ENCODE measurements at places on chromosomes 12 and 14.
A peak's percentile ranks its signal among the peaks of the same experiment; 100 is the strongest.

DNA sequence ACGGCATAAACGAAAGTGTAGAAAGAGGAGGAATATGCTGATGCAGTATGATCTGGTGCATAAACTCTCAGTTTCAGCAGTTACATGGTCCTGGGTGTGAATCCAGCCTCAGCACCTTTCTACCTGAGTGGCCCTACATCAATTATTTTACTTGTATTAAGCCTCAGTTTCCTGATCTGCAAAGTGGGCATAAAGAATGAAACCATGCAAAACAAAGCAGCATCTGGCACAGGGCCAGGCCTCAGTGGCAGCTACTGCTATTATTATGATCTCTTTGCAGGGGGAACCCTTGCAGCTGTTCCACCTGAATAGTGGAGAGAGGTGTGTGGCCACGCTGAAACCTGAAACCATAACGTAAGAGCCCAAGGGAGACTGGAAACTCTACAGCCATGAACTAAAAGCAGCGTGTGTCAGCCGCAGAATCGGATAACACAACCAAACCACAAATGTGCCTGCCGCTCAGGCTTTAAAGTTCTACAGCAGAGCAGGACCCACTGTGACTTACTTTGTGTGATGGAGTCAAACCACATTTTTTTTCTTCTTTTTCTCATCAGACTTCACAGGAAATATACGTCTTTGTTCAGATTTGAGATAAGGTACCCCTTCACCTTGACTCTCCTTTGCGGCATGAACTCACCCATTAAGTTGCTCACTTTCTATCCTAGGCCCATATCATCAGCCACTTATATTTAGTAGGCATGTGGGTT is 29.2 kb upstream of the FOS start:
- DNase-seq: peak; percentile 54

DNA sequence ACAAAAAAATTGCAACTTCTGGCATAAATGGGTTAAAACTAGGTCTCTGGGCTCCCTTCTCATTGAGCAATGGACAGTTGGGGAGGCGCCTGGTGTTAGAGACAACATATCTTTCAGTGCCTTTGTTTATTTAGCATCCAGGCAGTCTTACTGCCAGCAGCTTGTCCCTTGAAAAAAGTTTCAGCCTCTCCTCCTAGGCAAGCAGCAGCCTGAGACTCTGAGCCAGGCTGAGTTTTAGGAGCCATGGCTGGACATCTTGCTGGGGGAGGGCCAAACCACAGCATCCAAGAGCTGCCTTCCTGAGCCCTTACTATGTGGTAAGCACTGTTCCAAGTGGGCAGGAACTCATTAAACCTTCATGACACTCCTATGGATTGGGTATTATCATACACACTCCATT is 10.1 kb upstream of the JDP2 start:
- DNase-seq: no peak

DNA sequence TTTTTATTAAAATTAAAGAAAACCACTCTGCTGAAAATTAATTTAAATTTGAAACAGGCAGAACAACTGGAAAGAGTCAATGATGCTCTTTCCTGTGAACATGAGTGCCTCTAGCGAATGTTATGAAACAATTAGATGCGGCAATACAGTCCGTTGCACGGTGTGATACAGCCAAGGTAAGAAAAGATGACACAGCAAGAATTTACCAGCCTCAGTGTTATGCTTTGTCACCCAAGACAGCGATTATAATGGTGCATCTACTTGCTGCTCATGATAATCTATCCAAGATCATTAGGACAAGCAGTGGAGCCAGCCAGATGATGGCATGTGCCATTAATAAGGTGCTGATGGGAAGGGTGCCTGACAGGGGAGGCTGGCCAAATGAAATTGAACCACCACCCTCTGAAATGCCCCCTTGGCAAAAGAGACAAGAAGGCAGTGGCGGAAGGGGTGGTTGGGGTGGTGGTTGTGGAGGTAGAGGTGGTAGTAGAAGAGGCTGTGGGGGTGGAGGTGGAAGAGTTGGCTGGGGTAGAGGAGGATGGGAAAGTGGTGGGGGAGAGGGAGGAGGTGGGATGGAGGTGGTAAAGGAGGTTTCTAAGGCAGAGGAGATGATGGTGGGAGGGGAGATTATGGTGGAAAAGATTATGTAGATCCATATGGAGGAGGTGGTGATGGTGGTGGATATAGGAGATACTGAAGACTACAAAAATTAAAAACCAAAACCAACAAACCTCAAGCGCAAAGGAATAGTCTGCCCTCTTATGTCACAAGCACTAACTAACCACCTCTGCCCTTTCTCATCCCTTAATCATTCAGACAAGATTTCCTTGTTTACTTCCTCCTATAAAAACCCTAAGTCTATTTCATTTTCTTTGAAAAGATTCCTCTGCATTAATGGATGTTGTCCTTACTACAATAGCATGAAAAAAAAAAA is 4.0 kb upstream of the RESF1 start:
- DNase-seq: no peak

DNA sequence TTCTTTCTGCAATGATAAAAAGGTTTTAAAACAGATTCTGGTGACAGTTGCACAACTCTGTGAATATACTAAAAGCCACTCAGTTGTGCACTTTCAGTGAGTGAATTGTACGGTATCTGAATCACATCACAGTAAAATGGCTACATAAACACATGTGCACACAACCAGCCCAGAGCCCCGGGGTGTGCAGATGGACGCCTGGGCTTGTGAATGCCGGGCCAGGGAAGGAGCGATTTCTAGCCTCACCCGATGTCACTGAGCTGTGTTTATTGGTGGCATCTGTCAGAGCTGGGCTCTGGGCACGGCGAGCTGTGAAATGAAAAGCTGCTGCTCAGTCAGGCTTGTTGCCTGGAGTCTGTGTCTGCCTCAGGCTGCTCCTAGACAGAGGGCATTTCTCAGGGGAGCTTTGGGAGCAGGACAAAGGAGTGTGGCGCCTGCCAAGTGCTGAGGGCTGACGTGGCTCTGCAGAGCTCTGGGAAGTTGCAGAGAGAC is 25.9 kb downstream of the RHOF start:
- no peak for DNase-seq

DNA sequence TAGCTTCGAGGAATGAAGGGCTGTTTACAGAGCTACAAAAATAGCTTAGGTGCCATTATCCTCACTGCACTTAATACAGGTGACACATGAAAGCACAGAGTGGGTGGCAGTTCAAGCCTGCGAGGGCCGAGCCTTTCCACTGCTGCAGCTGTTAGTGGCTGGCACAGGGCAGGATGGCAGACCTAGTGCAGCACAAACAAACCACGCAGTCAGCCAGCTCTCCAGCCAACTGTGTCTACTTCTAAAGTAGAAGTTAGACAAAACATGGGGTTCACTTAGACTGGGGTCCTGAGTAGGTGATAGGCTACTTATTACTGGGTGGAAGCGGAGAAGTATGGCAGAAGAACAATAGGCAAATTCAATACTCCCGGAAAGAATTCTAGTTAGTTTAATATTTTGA is 95.4 kb downstream of the DUSP16 start:
- DNase-seq: no peak

- no peak for DNase-seq
Observed at GRCh38 chr12:32080435-32080834, 26.2 kb upstream of the BICD1 start.

GRCh38 chr12:21800011-21800410 is 25.5 kb upstream of the KCNJ8 start:
- no peak for DNase-seq

GRCh38 chr12:47156167-47156736 is 76.5 kb upstream of the AMIGO2 start:
- no peak for DNase-seq

DNA sequence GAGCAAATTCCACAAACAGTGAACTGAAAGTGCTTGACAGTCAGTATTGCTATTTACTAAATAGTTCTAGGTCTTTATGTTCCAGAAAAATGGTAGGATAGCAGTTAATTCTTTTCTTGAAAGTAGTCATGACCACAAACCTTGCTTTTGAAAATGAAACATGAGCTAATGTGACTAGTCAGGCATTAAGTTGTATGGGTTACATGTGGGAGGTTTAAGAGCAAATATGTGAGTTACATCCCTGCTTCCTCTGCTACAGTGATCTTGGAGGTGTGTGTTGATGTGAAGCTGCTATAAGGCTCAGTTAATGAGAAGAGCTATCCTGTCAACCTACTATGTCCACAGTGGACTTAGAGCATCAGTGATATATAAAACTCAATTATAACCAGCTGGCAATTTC is 741.6 kb downstream of the FSCB start:
- no peak for DNase-seq

DNA sequence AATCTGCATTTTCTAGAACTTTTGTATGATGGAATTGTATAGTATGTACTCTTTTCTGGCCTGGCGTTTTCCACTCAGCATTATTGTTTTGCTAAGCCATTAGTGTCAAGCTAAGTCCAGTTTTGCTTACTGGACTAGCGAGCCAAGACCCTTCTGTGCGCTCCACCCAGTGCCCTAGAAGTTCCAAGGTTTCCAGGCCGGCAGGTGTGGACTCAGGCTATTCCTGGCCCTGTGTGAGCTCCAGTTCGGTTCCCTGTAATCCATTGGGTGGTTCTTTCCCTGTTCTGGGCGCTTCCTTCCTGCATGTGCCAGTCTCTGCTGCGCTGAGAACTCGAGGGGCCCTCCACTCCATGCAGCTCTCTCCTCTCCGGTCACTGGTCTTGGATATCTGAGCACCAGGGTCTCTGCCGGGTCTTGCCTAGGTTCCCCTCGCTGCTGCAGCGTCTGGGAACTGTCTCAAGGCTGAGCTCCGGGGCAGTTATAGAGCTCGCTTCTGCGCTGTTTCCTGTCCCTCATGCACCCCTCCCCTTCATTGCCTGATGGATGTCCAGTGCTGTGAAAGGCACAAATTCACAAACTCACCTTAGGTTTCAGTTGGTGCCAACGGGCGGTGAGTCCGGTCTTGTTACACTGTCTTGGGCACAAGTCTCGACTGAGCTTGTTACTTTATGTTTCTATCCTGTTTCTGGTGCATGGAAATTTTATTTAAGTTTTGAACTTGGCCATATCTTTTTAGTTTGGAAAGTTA is 100.8 kb downstream of the ADGRD1 start:
- no peak for DNase-seq

DNA sequence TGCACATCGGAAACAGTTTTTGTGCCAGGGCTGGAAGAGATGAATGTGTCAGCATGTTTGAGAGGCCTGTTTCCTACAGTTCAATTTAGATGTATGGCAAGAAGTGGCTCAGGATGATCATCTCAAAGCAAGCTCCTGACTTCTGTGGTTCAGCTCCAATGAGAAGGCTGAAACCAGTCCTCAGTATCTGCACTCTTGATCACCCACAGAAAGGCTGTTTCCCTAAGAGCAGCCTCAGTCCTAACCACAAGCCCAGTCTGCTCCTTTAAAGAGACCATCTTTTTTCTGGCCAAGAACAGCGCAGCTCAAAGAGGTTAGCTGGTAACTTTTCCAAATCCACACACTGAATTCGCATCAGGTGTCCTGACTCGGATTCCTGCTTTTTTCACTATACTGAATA is 19.2 kb downstream of the CSRP2 start:
- DNase-seq: no peak

- no peak for DNase-seq
Observed at GRCh38 chr14:40113671-40114070, 681.4 kb upstream of the FBXO33 start.

GRCh38 chr12:53564941-53565340 is 57.7 kb upstream of the NPFF start:
- DNase-seq: no peak

- DNase-seq: peak; percentile 78
Observed at GRCh38 chr14:81170104-81170828, 50.5 kb downstream of the GTF2A1 start.

DNA sequence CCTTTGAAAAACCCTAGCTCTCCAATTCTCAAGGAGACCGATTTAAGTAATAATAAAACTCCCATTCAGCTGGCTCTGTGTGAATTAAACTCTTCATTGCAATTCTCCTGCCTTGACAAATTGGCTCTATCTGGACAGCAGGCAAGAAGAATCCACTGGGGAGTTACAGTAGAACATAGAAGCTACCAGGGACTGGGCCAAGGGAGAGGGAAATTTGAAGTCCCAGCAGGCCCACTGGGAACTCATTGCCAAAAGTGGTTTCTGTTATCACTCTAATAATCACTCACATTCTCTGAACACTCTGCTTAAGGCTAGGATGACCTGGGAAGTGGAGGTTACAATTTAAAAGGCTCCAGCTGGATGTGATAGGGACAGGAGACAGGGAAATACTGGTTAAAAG is 384.5 kb upstream of the CCDC196 start:
- no peak for DNase-seq

GRCh38 chr14:37618498-37619028 is 23.1 kb downstream of the TTC6 start:
- no peak for DNase-seq

DNA sequence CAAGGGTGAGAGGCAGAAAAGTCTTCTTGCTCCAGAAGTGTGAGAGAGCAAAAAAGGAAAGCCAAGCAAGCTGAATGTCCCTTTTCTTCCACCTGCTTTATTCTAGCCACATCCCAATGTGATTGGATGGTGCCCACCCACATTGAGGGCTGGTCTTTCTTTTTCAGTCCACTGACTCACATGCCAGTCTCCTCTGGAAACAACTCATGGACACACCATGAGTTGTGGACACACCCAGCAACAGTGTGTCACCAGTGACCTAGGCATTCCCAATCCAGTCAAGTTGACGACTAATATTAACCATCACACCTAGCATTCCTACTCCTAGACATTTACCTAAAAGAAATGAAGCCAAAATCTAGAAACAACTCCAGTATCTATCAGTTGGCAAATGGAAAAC is 7.2 kb upstream of the DICER1 start:
- DNase-seq: no peak

GRCh38 chr12:103632554-103633216 is 45.6 kb downstream of the STAB2 start:
- no peak for DNase-seq

DNA sequence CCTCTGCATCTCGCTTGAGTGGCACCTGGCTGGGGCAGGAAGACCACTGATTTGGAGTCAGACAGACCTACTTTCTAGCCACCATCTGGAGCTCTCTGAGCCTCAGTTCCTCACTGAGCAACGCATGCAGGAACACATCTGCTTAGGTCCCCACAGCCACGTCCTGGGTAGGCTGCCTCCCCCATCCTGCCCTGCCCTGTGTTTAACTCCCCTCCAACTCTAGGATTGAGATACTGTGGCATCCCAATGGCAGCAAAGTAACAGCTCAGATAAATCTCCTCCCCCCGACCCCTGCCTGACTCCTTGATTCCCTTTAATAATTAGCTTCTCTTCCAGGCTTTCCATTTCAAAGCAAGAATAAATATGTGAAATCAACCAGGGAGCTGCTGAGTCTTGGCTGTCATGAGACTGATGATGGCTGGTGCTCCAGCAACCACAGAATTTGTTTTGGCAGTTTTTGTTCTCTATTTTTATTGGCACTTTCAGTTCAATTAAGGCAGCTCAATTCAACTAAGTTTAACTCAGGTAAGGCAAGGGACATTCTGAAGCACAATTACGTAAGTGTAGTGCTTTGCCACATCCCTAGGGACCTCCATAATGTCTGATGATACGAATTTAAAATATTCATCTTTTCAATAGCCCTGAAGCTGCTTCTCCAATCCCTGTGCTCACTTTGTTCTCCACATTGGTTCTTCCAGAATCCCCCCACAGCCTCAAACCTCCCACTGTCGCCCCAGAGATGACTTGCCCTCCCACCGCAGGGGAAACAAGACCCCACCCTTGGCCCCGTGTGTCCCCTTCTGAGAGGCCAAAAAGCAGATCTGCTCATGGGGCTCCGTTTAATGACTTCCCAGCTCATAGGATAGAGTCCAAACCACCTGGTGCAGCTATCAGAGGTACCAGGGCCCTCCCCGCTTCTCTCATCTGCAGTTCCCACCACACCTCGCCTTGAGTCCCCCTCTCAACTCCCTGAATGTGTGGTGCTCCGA is 58.2 kb downstream of the ESR2 start:
- no peak for DNase-seq

Data from stimulated activated CD4-positive, alpha-beta T cell treated with anti-CD3 and anti-CD28 coated beads, Interleukin-1b, Interleukin-23, amount 100 ng/mL, for 4 hours (primary cell).